CD4-positive, alpha-beta T cell treated with Interleukin-15 for 4 hours (primary cell): ENCODE measurements at places on chromosomes 16 and 17.

DNA sequence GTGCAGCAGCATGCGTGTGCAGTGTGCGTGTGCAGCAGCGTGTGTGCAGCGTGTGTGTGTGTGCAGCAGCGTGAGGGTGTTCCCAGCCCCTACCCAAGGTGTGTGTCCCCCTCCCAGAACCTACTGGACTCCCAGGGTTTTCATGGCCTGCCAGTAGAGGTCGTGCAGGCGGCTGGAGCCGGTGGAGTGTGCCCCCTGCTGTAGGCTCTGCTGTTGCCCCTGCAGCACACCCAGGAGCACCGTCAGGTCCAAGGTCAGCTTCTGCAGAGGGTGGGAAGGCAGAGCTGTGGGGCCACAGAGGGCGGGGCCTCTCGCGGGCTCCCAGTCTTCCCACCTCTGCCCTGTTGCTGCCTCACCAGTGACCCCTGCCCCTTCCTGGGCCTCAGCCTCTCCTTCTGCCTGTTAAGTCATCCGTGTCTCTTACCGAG is 14.9 kb downstream of the MYBBP1A start:
- no peak for DNase-seq

- no peak for DNase-seq
Observed at GRCh38 chr17:7431231-7431630, 2.6 kb downstream of the SPEM3 start.

- peak; percentile 69 for DNase-seq
Observed at GRCh38 chr17:77409282-77410161, 268.8 kb downstream of the SEC14L1 start.

GRCh38 chr17:72710834-72711233 is 381.7 kb downstream of the SLC39A11 start:
- no peak for DNase-seq

GRCh38 chr17:28427371-28427770 is 21.4 kb upstream of the SLC46A1 start:
- DNase-seq: no peak
